NCI-H345 (cell line): ENCODE measurements at places on chromosomes 5 and 9.

- peak; percentile 3 for DNase-seq
Measured at GRCh38 chr9:1604942-1605560, 410.1 kb upstream of the SMARCA2 start.

DNA sequence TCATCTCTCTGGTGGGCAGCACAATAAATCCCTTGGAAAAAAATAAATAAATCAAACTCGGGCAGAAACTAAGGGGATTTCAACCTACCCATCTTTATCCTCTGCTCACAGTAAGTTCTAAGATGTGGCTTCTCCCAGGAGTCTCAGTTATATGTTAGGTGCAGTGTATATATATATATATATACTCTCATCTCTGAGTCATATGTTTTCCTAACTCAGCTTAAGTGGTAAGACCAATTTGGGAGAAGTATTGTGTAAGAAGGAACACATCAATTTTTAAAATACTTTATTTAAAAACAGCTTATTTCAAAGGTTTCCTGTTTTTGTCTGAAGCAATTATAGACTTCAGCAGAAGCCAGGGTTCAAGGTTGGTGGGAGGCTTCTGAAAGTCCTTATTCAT is 20.3 kb upstream of the OSMR start:
- DNase-seq, result no peak

DNA sequence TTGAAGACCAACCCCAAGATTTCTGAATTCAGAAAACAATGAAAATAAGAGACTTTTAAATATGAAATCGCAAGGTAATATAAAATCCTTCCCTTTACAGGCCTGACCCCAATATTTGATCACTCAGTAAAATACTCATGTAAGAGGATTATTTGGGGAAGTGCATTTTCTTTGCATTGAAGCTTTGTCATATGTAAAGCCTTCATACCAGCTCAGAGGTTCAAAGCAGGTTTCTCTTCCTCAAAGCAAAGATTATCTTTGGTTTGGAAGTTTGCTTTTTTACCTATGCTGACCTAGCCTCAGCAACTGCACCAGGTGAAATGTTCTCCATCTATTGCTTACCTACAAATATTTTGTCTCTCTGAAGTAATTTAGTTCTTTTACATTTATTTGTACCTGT is 106.5 kb upstream of the PARP8 start:
- DNase-seq, result no peak

GRCh38 chr5:90612919-90613318 is 54.3 kb downstream of the ADGRV1 start:
- no peak for DNase-seq

DNA sequence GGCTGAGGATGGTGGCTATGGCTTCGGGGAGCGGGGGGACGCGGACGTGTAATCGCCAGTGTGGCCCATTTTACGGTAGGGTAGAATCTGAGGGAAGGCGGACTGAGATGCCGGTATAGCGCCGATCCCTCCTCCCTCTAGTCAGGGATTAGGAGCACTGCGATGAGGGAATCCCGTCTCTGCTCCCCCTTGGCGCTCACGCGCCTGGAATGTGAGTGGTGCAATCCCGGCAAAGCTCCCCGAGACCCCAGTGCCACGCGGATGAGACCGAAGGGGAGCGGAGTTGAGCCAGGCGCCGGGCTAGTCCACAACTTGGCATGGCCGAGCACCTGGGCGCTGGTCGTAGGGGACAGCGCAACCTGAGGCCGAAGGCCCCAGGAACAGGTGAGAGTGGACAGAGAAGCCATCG is 2.2 kb downstream of the NPR3 start:
- DNase-seq, result no peak

DNA sequence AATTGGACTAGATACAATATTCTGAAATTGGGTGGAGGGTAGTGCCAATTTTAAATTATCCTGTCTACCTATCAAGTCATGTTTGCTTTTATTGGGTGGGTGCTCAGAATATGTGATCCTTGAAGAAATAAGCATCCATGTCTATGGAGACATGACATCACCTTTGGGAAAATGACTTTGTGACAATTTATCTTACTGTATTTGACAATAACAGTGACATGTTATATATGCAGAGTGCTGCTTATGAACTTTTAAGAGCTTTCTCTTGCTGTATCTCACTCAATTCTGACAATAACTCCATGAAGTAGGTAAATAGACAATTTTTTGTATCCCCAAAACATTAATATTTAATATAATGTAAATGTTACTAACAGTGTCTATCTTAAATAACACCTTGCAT is 15.1 kb upstream of the ACTBL2 start:
- no peak for DNase-seq
